ENCODE measurements at places on chromosomes 2 and 18.

- DNase-seq: no peak
Observed at GRCh38 chr2:1181893-1182292, 231.2 kb downstream of the SNTG2 start.

GRCh38 chr18:23662309-23663263, at the start of gene ANKRD29:
ANKRD29 (minus strand) TSS chr18:23662911; CDS start chr18:23662730, 181 bp downstream.
- DNase-seq: no peak

DNA sequence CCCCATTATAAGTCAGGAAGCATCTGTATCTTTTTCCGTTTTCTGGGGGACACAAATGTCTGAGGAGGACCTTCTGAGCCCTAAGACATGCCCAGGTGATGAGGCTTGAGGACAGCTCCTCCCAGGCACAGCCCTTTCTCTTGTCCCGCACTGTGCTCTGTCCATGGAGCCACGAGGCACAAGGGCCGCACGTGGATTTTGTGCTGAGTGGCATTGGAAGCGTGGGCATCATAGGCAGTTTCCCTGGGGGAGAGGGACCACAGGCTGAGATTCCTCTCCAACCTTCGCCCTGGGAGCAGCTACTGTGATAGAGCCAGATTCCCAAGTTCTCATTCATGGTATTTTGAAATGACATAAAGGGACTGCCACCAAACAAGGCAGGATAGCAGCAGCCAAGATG, 139.9 kb downstream of the SH3RF3 start:
- DNase-seq: no peak

- DNase-seq: no peak
Observed at GRCh38 chr2:98114643-98115330, 27.8 kb downstream of the VWA3B start.

DNA sequence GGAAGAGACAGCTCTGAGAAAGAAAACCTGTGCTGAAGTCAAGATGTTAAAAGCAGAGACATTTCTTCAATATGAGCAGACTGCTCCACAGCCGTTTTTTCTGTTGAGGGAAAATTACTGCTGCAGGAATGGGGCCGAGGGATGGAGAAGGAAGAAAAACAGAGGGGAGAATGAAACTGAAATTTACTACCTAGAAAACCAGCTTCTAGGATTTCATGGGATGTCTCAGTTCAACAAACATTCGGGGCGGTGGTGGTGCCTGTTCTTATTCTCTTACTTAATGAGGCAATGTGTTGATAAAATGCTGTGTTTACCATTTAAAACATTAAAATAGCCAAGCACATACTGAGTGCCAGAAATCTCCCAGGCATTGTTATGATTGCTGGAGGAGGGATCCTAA, 557.1 kb upstream of the MEX3C start:
- DNase-seq: no peak

- no peak for DNase-seq
Observed at GRCh38 chr2:221437056-221437455, 135.0 kb downstream of the EPHA4 start.

All from left forelimb (tissue), 1 donor.